CD4-positive, alpha-beta T cell treated with Interleukin-1 beta for 1 hour (primary cell): ENCODE measurements at places on chromosomes 12 and 14.

- DNase-seq, result no peak
Measured at GRCh38 chr12:11713202-11713601, 63.7 kb downstream of the ETV6 start.

- no peak for DNase-seq
Measured at GRCh38 chr12:2058837-2059236, 6.0 kb downstream of the CACNA1C start.

GRCh38 chr14:74917646-74918081 is 5.4 kb downstream of the RPS6KL1 start:
- no peak for DNase-seq

DNA sequence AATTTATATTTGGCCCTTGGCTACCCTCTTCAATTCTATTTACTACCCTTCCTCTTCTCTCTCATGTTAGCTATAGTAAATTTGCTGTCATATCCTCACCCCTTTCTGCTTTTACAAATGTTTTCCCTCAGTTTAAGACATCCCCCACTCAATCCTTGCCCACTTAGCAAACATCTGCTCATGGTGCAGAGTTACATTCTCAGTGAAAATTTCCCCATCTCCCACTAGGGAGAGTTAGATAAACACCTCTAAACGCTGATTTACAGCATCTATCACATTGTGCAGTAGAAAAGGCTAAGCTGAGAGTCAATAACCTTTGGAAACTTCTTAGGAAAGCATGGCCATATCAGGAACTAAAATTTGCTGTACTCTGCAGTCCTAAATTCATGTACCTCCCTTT is 69.0 kb downstream of the DENND5B start:
- no peak for DNase-seq
